Chondrocyte (in vitro differentiated cells): ENCODE measurements at places on chromosomes 13 and 19. TPM values are rescaled to one million over a fixed set of nuclear protein-coding genes. Genes with fewer than 3 reads are reported as not detected.
A peak's percentile ranks its signal among the peaks of the same experiment; 100 is the strongest.

GPR183 gene
- 0.63 to 5.7 TPM (median 5.7 TPM) in 3 replicates for total RNA-seq

- H3K4me3 ChIP-seq: no peak overlapping the region
- H3K27me3 ChIP-seq: no peaks in the 10 kb centered on the region
- no peak overlapping the region for H3K27ac ChIP-seq
- no peak for DNase-seq
These were observed 197.2 kb downstream of the RAP2A start for GRCh38 chr13:97631158-97631557.

DNA sequence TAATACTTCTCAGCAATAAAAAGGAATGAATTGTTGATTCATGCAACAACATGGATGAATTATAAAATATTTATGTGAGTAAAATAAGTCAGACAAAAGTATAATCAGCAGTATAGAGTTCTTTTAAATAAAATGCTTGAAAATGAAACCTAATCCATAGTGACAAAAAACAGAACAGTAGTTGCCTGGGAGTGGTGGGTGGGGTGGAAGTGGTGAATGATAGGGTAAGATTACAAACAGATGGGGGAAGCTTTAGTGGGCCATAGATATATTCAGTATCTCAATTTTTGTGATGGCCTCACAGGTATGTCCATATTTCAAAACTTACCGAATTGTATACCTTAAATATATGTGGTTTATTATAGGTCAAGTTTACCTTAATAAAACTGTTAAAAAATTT, 124.9 kb upstream of the UBL3 start:
- no peak overlapping the region for H3K4me3 ChIP-seq
- H3K27me3 ChIP-seq: peaks cover 3% of the 10 kb centered on the region
- peaks cover 2% of the 10 kb centered on the region for H3K36me3 ChIP-seq
- no peak for DNase-seq
- H3K4me1 ChIP-seq: no peaks in the 10 kb centered on the region
- H3K27ac ChIP-seq: no peak overlapping the region

DNA sequence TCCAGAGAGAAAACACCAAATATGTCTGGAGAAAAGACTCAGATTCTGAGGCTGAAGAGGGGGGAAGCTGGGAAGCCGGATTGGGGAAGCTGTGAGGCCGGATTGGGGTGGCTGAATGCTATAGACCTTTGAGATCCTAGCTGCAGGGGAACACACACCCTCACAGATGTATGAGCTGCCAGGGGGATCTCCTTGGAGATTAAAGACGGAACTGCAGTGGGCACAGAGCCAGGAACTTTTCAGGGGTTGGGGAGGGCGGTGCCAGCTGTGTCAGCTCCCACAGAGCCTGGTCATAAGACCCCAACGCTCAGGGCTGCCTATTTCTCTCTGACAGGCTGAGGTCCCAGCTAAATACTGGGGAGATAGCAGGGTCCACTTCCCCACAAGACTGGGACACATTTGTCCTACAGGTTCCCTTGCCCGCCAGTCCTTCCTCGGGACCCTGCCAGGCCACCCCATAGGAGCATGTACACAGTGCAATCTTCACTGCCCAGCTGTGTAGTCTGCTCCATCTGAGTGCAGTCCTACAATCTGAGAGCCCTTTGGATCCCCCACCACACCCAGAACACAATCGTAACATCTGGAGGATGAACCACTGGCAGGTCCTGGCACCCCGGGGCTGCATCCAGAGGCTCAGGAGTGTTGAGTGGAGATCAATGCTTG, 1893.9 kb downstream of the PCDH9 start:
- H3K27me3 ChIP-seq: no peaks in the 10 kb centered on the region
- H3K4me3 ChIP-seq: no peak overlapping the region
- peaks cover 2% of the 10 kb centered on the region for H3K36me3 ChIP-seq

GIPR gene
- 0.41 to 2.4 TPM (median 1.3 TPM) in 3 replicates for total RNA-seq

GRCh38 chr13:40508127-40508526, 158.3 kb downstream of the FOXO1 start:
- no peaks in the 10 kb centered on the region for H3K36me3 ChIP-seq
- no peak for DNase-seq
- peaks cover 38% of the 10 kb centered on the region for H3K4me1 ChIP-seq
- H3K27ac ChIP-seq: peak overlapping the region; percentile 79
- H3K4me3 ChIP-seq: no peak overlapping the region
- no peaks in the 10 kb centered on the region for H3K27me3 ChIP-seq

DNA sequence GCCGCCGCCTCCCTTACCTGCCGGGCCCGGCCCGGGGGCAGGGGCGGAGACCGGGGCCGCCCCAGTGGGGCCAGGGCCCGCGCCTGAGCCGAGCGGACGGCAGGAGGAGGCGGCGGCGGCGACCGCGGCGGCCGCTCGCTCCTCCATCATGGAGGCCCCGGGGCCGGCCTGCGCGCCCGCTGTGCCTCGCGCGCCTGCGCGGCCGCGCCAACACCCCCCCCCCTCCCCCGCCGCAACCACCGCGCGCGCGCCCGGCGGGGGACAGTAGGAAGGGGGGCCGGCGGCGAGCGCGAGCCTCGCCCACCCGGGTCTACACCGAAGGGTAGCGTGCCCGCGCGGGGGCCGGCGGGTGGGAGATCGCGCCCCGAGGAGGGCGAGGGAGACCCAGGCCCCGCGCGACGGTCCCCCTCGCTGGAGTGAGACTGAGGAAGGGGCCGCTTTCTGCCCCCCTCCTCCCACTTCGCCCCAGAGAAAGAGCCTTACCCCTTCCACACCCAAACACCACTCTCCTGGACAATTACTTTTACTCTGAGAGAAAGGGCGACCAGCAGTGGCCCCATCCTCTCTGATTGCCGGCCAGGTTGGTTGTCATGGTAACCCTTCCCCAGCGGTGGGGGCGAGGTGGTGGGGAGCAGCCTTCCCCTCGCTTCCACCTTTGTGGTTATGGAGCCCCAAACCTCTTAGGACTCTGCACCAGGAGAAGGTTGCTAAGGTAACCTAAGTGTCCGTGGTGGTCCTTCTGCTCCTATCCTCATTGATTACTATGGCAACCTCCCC, at the start of gene STRN4:
Gene STRN4, minus strand, starts transcription at position 170 of the 777 bp plus-strand sequence. Its CDS starts 20 bp downstream, at position 150.
- DNase-seq: no peak
- H3K27ac ChIP-seq: peak within 1 kb of the TSS; percentile 86
- H3K27me3 ChIP-seq: no peaks in the 10 kb centered on the region
- H3K4me1 ChIP-seq: peaks cover 37% of the 10 kb centered on the region

- H3K4me3 ChIP-seq: no peak overlapping the region
- no peaks in the 10 kb centered on the region for H3K27me3 ChIP-seq
- no peak overlapping the region for H3K27ac ChIP-seq
- H3K36me3 ChIP-seq: peaks cover 6% of the 10 kb centered on the region
These were observed 209.4 kb downstream of the ITGBL1 start for GRCh38 chr13:101661839-101662238.

DNA sequence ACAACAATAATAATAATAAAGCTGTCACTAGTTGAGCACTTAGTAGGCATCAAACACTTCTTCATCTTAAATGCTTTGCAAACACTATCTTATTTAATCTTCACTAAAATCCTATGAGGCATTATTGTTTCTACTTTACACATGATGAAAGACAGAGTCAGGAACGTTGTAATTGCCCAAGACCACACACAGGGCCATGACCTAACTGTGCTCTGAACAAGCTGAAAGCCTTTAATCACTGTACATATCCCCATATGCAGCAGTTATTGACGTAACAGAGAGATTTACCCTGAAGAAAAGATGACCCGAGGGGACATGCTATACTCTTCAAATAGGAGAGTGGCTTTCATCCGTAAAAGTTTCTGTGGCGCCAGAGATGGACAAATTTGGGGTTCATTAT, 53.0 kb downstream of the SACS start:
- DNase-seq: no peak
- no peaks in the 10 kb centered on the region for H3K36me3 ChIP-seq
- H3K4me1 ChIP-seq: peaks cover 65% of the 10 kb centered on the region

PSG7 gene
- total RNA-seq: not detected in 3 replicates

GRCh38 chr13:95689582-95689926, 12.6 kb downstream of the DNAJC3 start:
- H3K27ac ChIP-seq: no peak overlapping the region
- H3K27me3 ChIP-seq: no peaks in the 10 kb centered on the region
- H3K4me1 ChIP-seq: peaks cover 21% of the 10 kb centered on the region
- no peak for DNase-seq
- no peaks in the 10 kb centered on the region for H3K36me3 ChIP-seq

POU2F2 gene
- 0.58 to 1.5 TPM (median 0.62 TPM) in 3 replicates for total RNA-seq

GRCh38 chr13:20470136-20470535, 55.5 kb downstream of the CRYL1 start:
- H3K27ac ChIP-seq: no peak overlapping the region
- no peaks in the 10 kb centered on the region for H3K27me3 ChIP-seq
- H3K36me3 ChIP-seq: peaks cover 1% of the 10 kb centered on the region

GRCh38 chr13:108933061-108933460, 303.6 kb downstream of the MYO16 start:
- no peaks in the 10 kb centered on the region for H3K4me1 ChIP-seq
- H3K27me3 ChIP-seq: peaks cover 2% of the 10 kb centered on the region
- H3K27ac ChIP-seq: no peak overlapping the region
- DNase-seq: no peak

AXL gene
- 151 to 218 TPM (median 214 TPM) in 3 replicates for total RNA-seq

GRCh38 chr19:9076901-9077300, 10.0 kb upstream of the OR1M1 start:
- H3K4me3 ChIP-seq: no peak overlapping the region
- no peaks in the 10 kb centered on the region for H3K27me3 ChIP-seq
- no peaks in the 10 kb centered on the region for H3K36me3 ChIP-seq
- peak overlapping the region; percentile 32 for H3K27ac ChIP-seq
- H3K4me1 ChIP-seq: peaks cover 17% of the 10 kb centered on the region

UBL3 gene
- 21.3 to 41.8 TPM (median 23.5 TPM) in 3 replicates for total RNA-seq

DNA sequence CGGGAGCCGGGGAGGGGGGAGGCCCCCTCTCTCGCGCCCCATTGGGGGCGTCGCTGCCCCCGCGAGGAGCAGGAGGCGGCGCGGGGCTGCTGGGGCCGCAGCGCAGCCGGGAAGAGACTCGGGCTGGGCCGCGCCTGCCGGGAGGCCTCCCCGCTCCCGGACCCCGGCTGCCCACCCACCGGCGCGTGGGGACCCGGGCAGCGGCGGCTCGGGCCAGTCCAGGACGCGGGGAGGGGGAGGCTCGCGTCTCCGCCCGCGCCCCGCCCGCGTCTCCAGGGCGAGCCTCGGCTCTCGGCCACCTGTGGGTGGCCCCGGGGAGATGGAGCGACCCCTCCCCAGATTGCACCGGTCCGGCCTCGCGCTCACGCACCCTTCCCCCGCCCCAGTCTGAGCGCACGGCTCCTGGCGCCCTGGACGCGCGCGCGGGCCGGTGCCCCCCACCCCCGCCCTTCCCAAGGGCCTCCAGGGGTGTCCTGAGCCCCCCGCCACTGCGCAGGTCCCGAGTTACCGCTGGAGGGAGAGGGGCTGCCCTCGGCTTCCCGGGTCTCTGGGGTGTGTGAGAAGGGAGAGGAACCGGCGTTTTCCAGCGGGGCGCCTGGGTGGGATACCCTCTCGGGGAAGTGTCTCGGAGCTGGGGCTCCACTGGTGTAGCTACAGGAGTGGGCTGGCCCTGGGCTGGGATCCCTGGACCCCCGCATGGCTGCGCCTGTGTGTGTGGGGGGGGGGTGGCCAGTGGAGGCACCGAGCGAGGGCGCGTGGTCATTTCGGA, 645 bp downstream of the PALM start:
- H3K36me3 ChIP-seq: peaks cover 2% of the 10 kb centered on the region
- DNase-seq: no peak
- peak overlapping the region; percentile 73 for H3K4me3 ChIP-seq
- no peak overlapping the region for H3K27ac ChIP-seq
- H3K27me3 ChIP-seq: no peaks in the 10 kb centered on the region
- H3K4me1 ChIP-seq: peaks cover 28% of the 10 kb centered on the region

GRCh38 chr13:39918620-39919236, 263.3 kb downstream of the COG6 start:
- peaks cover 7% of the 10 kb centered on the region for H3K36me3 ChIP-seq
- H3K27me3 ChIP-seq: no peaks in the 10 kb centered on the region
- H3K4me1 ChIP-seq: peaks cover 7% of the 10 kb centered on the region
- no peak for DNase-seq
- H3K27ac ChIP-seq: no peak overlapping the region

GRCh38 chr19:38020311-38020710, 113.3 kb downstream of the SIPA1L3 start:
- H3K4me3 ChIP-seq: no peak overlapping the region
- H3K36me3 ChIP-seq: no peaks in the 10 kb centered on the region
- peaks cover 17% of the 10 kb centered on the region for H3K4me1 ChIP-seq
- DNase-seq: peak; percentile 55
- H3K27ac ChIP-seq: no peak overlapping the region

DNA sequence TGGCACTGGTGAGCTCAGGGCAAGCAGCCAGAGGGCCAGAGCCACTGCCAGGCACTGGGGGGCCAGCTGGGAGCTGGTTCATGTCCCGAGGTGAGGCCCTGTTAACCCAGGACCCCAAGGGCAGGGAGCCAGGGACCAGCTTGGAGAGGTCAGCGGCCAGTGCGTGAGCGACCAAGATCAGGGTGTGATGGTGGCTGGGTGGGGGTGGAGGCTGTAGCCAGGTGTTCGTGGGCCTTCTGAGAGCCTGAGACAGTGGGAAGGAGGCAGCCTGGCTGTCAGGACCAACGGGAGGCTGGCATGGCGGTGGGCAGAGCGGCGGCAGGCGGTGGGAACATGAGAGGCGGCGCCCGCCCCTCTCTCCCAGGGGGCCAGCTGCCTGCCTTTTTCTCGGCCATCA, 8.1 kb upstream of the KPTN start:
- H3K4me3 ChIP-seq: no peak overlapping the region
- DNase-seq: peak; percentile 87
- H3K4me1 ChIP-seq: no peaks in the 10 kb centered on the region
- H3K27ac ChIP-seq: peak overlapping the region; percentile 63
- H3K27me3 ChIP-seq: no peaks in the 10 kb centered on the region
- H3K36me3 ChIP-seq: peaks cover 6% of the 10 kb centered on the region

HCST gene
- total RNA-seq: 0.50 to 1.0 TPM in 2 of 3 replicates, not detected in the other

- no peak overlapping the region for H3K27ac ChIP-seq
- peaks cover 4% of the 10 kb centered on the region for H3K27me3 ChIP-seq
- H3K36me3 ChIP-seq: peaks cover 5% of the 10 kb centered on the region
- no peaks in the 10 kb centered on the region for H3K4me1 ChIP-seq
These were observed 236.4 kb upstream of the PCDH9 start for GRCh38 chr13:67466569-67466968.

CYP2F1 gene
- not detected in 3 replicates for total RNA-seq

DNA sequence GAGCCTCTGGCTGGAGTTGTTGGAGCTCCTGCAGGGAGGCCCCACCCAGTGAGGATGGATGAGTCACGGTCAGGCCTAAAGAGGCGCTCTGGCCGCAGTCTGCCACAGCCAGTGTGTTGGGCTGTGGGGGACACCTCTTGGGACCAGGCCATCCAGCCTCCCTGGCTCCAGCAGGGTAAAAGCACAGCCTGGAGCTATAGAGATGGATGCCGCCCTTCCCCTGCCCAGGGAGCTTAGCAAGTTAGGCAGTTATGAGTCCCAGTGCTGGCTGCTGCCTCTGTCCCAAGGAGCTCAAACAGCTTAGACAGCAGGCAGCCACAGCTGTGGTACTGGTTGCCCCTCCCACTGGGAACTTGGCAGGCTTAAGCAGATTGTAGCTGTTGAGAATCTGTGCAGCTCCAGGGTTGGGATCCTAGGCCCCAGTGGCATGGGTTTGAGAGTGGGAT, 100.9 kb downstream of the NDFIP2 start:
- no peaks in the 10 kb centered on the region for H3K27me3 ChIP-seq
- no peak overlapping the region for H3K27ac ChIP-seq
- H3K36me3 ChIP-seq: peaks cover 7% of the 10 kb centered on the region
- no peak overlapping the region for H3K4me3 ChIP-seq

RETN gene
- not detected in 3 replicates for total RNA-seq
